ENCODE measurements at places on chromosomes 2 and 18.

GRCh38 chr2:96945014-96945413, 41.4 kb downstream of the FAM178B start:
- peak; percentile 73 for DNase-seq

DNA sequence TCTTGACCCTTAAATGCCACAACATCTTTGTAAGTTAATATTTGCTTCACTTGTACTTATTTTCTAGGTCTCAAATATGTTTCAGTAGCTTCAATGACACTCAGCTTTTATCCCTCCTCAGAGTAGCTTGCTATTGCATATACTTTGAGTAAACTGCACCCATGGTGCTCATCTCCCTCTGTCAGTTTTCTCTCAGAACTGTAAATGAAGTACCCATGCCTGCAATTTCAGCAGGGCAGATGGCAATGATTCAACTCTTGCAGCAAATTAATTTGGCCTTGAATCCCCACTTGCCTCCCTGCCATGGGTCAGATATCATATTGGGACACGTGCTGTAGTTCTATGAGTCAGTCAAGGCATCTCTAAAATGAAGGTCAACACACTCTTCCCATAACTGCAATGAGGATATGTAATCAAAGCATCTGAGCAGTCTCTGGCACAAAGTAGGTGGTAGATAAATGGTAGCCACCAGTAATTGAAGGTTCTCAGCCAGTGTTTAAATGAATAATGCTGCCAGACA, 225.8 kb downstream of the PIEZO2 start:
- DNase-seq: no peak

DNA sequence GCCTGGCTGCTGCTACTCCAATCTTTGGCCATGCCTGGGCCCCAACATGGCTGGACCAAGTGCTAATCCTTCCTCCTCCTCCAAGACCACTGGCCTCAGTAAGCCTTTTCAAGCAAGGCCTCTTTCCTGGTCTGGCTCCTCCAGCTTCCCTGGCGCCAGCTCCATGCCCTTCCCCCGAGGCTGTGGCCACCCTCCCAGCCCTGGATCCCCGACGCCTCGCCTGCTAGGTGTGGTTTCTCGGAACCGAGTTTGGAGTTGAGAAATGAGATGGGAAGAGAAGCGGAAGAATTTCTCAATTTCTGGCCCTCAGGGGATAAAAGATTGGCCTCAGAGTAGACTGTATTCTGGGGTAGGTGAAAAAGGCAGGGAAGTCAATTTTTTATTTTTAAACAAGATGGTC, 46.4 kb downstream of the ADCY3 start:
- DNase-seq: no peak

DNA sequence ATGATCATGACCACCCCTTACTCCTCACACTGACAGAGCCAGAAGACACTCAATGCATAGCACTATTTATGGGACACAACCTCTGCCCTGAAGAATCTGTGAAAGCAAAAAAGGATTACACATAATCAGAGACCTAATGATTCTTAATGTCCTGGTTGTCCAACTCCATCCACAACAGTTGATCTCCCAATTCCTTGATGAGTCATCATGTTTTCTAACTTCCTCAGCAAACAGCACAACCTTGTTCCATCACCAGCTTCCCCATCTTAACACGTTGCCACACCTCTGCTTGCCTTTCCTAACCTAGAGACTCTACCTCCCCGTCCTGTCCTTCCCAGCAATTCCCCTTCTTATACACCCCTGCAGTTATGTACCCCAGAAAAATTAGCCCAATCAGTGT, 13.2 kb upstream of the MARCHF4 start:
- DNase-seq: no peak
